ENCODE measurements at places on chromosomes 5 and 9. TPM values are rescaled to one million over a fixed set of nuclear protein-coding genes. Genes with fewer than 3 reads are reported as not detected.

DNA sequence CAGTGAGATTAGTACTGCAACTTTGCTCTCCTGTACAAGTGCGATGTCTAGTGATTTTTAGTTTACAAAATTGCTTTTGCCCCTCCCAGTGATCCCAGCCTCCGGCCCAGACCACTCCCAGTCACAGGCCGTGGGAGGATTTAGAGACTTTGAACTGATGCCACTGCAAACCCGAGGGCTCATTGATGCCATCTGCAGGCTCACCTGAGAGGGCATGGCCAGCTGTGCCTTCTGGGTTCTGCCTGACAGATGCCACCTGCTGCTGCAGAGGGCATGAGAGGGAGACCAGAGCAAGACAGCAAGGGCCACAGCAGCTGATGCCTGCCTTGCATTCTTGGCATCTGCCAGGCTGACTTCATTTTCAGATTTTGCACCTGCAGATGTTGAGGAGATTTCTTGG lies 593.8 kb downstream of the CDK5RAP2 start:
- no peak for DNase-seq

The CMYA5 gene
- 697 TPM for total RNA-seq

The C5orf52 gene
- not detected for total RNA-seq

DNA sequence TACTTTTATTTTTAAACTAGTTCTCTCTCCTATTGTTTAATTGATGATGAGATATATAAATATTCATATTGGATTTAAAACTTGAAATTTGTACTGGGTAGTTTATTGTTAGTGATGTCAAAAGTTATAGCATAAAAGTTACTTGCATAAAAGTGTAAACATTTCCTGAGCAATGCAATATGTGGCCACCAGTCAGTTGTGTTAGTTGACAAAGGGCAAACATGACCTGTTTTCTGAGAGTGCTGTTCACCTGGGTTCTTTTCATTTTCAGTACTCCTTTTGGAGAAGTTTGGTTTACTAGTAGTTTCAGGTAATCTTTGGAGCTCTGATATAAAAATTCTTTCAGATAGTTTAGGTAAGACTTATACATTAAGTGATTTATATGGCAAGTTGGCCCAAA lies 69.4 kb downstream of the COMMD10 start:
- DNase-seq, result no peak

- DNase-seq, result no peak
Observed at GRCh38 chr9:117511852-117512481, 97.1 kb upstream of the ASTN2 start.

- peak; percentile 20 for DNase-seq
Observed at GRCh38 chr5:157252711-157253465, 13.0 kb upstream of the CYFIP2 start.

The HAVCR1 gene
- total RNA-seq, result not detected

- DNase-seq, result no peak
Observed at GRCh38 chr5:19406576-19407365, 581.2 kb downstream of the CDH18 start.

DNA sequence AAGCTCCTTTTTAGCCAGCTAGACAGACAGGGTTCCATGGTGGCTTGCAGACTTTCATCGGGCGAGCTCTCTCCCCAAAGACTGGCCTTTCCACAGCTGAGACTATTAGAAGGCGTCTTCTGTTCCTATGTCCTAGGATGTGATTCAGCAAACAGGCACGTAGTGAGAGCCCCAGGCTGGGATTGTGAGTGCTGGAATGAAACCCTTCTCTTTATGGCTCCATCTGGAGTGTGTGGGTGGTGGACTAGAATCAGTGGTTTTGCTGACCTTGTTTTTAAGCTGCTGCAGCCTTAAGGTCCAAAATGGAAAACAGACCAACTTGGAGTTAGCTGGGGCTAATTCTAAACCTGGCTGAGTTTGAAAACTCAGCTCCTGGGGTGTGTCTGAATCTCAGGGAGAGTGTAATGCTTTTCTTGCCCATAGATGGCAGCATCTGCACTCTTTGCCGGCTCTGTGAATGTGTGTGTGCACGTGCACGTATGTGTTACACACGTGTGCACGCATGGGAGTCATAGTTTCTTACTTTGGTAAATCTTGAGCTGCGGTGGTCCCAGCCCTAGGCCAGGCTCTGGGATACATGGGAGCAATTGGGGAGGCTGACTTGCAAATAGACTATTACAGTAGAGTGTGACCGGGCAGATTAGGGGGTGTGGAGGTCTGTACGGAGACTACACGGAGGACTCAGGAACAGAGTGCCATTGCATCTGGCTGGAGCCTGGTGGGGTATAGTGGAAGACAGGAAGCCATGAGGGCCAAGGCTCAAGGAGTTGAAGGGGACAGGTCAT lies 10.7 kb downstream of the GSN start:
- DNase-seq, result peak; percentile 67

DNA sequence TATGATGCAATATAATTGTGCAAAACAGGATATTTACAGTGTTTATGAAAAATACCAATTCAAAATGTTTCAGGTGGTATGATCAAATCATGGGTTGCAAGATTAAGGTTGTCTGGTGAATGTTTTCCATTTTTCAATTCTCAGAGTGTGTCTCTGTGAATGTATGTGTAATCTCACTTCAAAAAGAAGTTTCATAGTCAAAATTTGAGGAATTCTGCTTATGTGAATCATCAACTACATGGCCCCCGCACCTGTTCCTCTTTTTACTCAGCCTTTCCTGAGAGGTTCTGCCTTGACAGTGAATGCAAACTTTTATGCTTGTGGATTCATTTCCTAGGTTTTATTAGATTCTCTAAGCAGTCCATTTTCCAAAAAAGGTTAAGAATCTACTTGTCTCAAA lies 32.1 kb downstream of the KCTD16 start:
- no peak for DNase-seq

The LRRC70 gene
- total RNA-seq, result 2.1 TPM

DNA sequence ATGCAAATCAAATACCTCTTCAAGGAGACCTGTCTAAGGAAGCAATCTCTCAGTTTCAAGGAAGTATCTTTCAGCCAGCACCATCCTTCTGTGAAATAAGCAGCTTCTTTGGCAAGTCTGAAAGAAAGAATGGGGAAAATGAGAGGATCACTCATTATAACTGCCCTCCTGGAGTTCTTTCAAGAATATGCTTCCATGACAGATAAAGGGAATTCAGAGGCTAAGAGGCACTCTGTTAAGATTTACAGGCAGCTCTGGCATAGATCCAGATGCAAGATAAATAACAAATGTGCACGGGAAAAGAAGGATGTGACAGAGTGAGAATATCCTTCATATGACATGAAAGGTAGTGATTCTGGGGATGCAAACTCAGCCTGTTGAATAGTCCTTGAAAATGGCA lies 348.2 kb upstream of the CCNG1 start:
- DNase-seq, result no peak

The PRLR gene
- total RNA-seq, result 1.6 TPM

DNA sequence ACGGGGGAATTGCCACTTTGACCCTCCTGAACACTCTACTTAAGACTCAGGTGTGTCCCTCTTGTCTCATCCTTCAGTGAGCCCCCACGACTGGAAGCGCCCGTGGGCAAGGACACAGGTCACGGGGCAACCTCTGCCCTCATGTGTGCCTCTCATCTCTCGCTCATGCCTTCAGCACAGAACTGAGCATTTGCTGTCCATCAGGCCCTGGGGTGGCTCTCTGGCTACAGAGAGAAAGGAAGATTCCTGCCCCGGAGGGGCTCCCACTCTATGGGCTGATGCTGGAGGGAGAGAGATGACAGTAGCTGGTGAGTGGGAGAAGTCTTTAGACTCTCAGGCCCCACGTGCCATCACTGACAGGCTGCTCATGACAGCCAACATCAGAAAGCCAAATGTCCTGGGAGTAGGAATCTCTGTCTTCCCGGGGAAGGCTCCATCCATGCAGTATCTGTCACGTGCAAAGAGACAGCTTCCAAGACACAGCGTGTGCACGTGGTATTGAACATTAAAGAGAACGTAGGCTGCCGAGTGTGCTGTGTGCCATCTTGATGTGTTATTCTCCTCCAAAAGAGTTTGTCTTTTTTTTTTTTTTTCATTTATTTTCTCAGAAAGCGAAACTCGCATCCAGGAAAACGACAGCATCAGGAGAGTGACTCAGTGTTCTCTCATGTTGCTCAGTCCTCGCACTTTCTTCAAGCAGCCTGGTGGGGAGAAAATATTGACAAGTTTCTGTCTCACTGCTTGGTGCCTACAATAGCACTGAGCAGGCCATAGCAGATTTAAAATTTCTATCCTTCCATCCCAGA lies 190.5 kb downstream of the GAS1 start:
- DNase-seq, result no peak

The FOXD4 gene
- 0.20 TPM for total RNA-seq

The RETREG1 gene
- total RNA-seq, result 156 TPM

GRCh38 chr9:2158766-2159430 lies 143.8 kb downstream of the SMARCA2 start:
- DNase-seq, result no peak

DNA sequence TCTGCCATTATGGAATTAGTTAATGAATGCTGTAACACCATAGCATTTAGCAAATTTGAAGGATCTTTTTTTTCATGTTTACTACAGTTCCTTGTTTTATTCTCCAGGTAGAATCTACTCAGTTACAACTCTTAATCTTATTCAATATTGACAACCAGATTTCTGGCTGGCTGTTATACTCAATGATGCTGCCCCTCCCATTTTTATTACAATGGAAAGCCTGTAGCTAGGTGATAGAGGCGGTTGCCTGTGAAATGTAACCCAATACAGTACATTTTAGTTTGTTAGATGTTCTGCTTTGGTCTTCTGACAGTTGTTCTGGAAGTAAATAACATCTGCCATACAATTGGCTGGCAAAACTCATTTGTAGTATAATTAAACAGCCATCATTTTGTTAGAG lies 294.2 kb downstream of the DMRTA1 start:
- no peak for DNase-seq

The OR1N1 gene
- total RNA-seq, result not detected

DNA sequence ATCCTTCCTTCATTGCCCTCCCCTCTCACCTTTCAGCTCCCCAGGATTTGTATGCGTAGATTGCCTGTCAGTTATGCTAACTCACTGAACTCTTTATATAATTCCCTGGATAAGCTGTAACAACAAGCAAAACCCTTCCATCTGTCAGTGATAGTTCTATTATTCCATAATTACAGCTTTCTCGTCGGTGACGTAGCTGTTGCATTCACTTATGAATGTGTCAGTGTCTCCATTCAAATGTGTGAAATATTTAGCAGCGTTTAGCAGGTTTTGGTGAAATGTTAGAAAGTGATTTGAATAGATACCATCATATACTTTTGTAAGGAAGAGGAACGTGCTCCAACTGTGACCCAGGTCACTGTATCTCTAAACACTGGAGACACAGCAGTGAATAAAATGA lies 45.2 kb downstream of the PIP5K1B start:
- DNase-seq, result no peak

The TICAM2 gene
- 3.2 TPM for total RNA-seq

DNA sequence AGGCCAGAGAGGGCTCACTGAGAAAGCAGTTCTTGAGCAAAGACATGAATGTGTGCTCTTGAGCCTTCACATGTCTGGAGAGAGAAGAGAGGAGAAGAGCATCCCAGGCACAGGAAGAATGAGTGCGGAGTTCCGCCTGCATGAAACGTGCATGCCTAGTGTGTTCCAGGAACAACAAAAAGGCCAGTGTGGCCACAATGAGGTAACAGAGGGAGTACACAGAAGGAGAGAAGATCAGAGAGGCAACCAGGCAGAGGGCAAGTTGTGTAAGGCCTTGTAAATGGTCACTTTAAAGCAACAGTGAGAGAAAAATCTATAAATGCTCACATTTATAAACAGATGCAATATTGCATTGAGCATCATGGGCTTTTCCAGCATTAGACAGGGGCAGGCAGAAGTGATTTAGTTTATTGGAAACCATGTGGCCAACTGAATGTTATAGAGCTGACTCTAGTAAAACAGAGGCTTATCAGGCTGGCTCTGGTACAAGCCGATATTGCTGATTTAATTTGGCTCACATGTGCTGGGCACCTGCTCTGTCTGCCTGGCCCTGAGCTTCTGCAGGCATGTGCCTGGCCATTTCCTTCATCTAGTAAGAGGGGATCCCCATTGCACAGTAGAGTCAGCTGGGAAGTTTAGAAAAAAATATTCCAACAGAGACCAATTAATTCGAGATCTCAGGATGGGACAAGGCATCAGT lies 185.3 kb downstream of the SAXO1 start:
- no peak for DNase-seq

The TAF1L gene
- not detected for total RNA-seq

GRCh38 chr5:162068412-162068811 lies 839 bp downstream of the GABRG2 start:
- no peak for DNase-seq

DNA sequence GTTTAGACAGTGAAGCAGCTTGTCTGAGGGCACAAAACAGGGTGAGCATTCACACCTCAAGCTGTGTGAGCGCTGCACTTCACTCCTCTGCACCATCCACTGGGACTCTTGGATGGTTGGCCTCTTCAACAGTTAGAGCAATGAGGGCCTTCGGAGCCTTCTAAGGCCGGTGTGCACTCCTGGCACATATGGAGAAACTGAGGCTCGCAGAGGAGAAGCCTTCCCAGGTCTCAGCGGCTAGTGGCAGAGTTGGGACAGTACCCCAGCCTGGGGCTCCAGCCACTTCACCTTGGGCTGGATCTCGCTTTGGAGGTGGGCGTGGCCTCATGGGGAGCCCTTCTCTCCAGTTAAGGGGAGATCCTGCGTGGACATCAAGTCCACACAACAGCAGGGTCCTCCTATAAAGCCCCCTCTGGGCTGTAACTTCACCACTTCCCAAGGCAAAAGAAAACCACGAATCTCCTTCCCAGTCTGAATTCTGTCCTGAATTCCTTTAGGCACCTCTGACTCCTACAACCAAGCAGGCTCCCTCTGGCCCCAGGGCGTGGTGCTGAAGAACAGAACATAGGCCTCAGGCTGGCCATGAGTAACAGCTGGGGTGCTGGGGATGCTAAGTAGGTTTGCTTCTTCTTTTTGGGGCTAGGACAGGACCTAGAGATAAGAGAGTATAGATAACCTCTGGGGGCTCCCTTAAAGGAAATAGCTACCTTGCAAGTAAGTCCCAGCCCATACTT lies 30.5 kb upstream of the CSF1R start:
- DNase-seq, result no peak

The PCAT7 gene
- total RNA-seq, result not detected

The PCDHGB6 gene
- 6.6 TPM for total RNA-seq

GRCh38 chr9:133103183-133103986 lies 17.7 kb downstream of the RALGDS start:
- DNase-seq, result peak; percentile 87

The GPR150 gene
- total RNA-seq, result not detected

DNA sequence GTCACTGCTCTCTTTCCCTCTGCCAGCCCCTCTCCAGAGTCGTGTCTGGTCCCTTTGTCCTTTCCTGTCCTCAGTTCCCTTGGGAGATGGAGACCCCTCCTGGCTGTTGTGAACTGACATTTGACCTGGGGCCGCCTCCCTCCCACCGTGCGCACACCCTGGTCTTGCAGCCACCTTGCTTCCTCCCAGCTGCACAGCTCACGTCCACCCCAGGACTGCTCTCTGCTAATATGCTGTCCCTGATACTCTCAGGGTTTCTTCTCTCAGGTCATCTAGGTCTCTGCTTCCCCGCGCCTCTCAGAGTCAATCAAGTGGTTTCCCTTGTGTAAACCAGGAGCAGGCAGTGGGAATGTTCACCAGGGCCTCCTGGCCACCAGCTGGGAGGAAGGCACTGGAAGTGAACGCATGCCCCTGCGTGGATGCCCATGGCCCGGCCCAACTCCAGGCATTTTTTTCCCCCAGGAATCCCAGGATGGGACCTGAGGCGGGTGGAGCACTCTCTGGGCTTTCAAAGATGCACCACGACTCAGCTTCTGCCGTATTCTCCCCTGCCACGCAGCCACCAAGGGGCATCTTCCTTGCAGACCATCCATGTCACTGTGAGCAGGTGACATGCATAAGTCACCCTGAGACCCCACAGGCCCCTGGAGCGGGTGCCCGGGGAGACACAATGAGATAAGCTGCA lies 142.4 kb downstream of the OLFM1 start:
- no peak for DNase-seq

Data from right cardiac atrium (tissue), 5 donors.